Activated CD8-positive, alpha-beta T cell treated with anti-CD3 and anti-CD28 coated beads for 36 hours (primary cell): ENCODE measurements at places on chromosomes 6 and 20. TPM values are rescaled to one million over a fixed set of nuclear protein-coding genes. Genes with fewer than 3 reads are reported as not detected.

Gene VSTM2L
- total RNA-seq, result not detected

Gene KCNK5
- 25.0 TPM for total RNA-seq

Gene DPM1
- total RNA-seq, result 66.6 TPM

Gene FBXO5
- total RNA-seq, result 44.0 TPM

Gene ETV7
- total RNA-seq, result 0.51 TPM

DNA sequence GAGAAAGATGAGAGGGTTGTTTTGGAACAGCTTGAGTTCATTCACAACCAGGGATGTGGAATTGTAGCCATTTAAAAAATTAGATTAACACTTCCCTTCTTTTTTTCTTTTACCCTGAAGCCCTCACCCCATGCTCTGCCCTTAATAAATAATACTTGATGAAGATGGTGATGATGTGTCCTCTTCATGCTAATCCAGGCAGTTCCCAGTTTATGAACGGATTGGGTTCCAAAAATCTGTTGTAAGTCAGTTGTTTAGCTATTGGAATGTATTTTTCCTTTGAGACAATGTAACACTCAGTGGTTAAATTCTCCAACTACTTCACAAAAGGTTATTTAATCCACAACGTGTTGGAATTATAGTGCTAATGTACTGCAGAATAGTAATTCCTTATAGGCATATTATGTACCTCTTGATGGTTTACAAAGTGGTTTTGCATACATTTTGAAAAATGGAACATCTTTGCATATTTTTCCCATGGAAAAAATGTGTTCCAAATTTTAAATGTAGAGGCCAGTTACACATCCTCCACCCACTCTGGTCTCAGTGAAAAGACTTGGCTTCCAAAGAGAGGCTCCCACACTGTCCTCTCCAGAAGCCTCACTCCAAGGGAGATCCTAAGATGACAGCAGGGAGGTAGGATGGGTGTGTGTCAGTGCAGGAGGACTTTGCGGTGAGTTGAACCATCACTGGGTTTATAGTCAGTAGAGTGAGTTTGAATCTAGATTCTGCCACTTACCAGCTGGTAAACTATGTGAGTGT, 45.8 kb upstream of the CEP162 start:
- no peaks in the 10 kb centered on the region for H3K4me1 ChIP-seq
- H3K27me3 ChIP-seq, result peaks cover 18% of the 10 kb centered on the region
- no peak overlapping the region for H3K27ac ChIP-seq
- no peak for DNase-seq
- no peak overlapping the region for H3K4me3 ChIP-seq
- H3K36me3 ChIP-seq, result no peaks in the 10 kb centered on the region

DNA sequence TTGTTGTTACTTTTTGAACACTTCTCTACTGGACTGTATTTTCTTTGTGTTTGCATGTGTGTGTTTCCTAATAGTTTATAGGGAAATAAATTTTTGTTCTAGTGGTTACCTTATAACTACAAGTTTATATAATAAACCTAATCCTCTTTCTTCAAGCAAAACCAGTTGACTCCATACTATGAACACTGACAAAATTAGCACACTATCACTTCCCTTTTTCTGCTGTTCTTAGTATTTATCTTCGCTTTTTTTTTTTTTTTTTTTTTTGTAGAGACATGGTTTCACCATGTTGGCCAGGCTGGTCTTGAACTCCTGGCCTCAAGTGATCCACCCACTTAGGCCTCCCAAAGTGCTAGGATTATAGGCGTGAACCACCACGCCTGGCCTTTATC, 25.0 kb upstream of the C6orf62 start:
- no peak for DNase-seq
- no peak overlapping the region for H3K4me3 ChIP-seq
- H3K36me3 ChIP-seq, result no peaks in the 10 kb centered on the region
- peaks cover 21% of the 10 kb centered on the region for H3K4me1 ChIP-seq
- peak overlapping the region; percentile 84 for H3K27ac ChIP-seq

- H3K36me3 ChIP-seq, result no peaks in the 10 kb centered on the region
- no peaks in the 10 kb centered on the region for H3K27me3 ChIP-seq
- no peak overlapping the region for H3K4me3 ChIP-seq
Measured at GRCh38 chr6:120447605-120448004, 886.7 kb downstream of the TBC1D32 start.

- H3K36me3 ChIP-seq, result no peaks in the 10 kb centered on the region
- no peak overlapping the region for H3K27ac ChIP-seq
- no peak for DNase-seq
- no peaks in the 10 kb centered on the region for H3K27me3 ChIP-seq
Measured at GRCh38 chr6:39938773-39939654, 4.8 kb upstream of the MOCS1 start.

DNA sequence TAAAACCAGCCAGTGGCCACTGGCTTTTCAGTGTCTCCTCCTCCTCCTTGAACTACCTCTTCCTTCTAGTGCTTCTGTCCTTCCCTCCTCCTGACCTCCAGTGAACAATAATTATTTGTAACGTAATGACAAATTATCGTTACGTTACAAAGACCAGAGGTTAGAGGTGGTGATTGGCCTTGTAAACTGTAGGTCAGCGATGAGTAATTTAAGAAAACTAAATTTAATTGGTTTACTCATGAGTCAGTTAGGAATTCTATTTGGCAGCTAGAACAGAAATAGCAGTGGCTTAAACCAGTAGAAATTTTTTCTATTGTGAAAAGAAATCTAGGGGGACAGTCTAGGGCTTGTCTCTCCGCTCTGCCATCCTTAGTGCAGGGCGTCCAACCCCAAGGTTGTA, 38.8 kb downstream of the PPARD start:
- H3K4me1 ChIP-seq, result peaks cover 30% of the 10 kb centered on the region
- H3K27ac ChIP-seq, result no peak overlapping the region
- peaks cover 18% of the 10 kb centered on the region for H3K36me3 ChIP-seq
- H3K4me3 ChIP-seq, result no peak overlapping the region
- DNase-seq, result no peak
- no peaks in the 10 kb centered on the region for H3K27me3 ChIP-seq

GRCh38 chr6:98529364-98529763, 305.0 kb upstream of the POU3F2 start:
- no peak for DNase-seq
- H3K4me1 ChIP-seq, result no peaks in the 10 kb centered on the region
- H3K36me3 ChIP-seq, result no peaks in the 10 kb centered on the region
- no peak overlapping the region for H3K27ac ChIP-seq

DNA sequence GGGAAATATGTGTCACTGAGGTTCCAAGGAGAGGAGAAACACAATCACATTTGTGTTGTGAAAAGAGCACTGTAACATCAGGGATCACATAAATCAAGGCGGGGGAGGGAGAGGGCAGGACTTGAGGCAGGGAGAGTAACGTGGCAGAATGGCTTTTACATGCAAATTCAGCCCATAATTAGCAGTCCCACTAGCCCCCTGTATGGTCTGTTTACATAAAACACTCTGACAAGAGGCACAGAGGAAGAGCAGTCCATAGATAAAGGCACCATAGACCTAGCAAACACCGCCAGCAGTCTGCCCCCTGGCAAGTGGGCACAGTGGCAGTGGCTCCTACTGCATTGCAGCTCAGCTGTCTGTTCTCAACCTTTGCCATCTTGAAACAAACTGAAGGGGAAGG, 82.7 kb downstream of the LYRM2 start:
- H3K4me3 ChIP-seq, result no peak overlapping the region
- no peaks in the 10 kb centered on the region for H3K4me1 ChIP-seq
- no peaks in the 10 kb centered on the region for H3K36me3 ChIP-seq
- no peak overlapping the region for H3K27ac ChIP-seq
- H3K27me3 ChIP-seq, result no peaks in the 10 kb centered on the region

DNA sequence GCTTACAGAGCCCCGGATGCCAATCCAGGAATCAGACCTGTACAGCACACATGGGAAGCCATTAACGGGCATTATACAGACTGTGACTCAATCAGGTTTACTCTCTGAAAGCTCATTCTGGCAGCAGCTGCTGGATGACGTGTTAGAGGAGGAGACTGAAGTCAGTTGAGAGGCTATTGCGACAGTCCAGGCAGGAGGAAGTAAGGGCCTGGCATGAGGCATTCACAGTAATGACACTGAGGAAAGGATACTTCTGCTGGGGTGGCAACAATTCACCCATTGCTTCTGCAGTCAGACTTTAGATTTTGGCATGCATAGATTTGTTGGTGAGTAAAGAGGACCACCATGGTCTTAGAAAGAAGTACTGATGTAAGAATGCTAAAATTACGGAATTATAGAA, 151.0 kb upstream of the HEY2 start:
- H3K4me3 ChIP-seq, result no peak overlapping the region
- H3K36me3 ChIP-seq, result no peaks in the 10 kb centered on the region
- no peak overlapping the region for H3K27ac ChIP-seq
- no peaks in the 10 kb centered on the region for H3K4me1 ChIP-seq
- DNase-seq, result no peak

GRCh38 chr6:106609699-106610098, 19.6 kb downstream of the RTN4IP1 start:
- H3K27me3 ChIP-seq, result no peaks in the 10 kb centered on the region
- no peak overlapping the region for H3K4me3 ChIP-seq
- H3K27ac ChIP-seq, result no peak overlapping the region
- peaks cover 14% of the 10 kb centered on the region for H3K4me1 ChIP-seq

- no peaks in the 10 kb centered on the region for H3K36me3 ChIP-seq
- DNase-seq, result peak; percentile 7
- peaks cover 2% of the 10 kb centered on the region for H3K27me3 ChIP-seq
- H3K27ac ChIP-seq, result no peak overlapping the region
- H3K4me3 ChIP-seq, result no peak overlapping the region
Measured at GRCh38 chr6:131688286-131688685, 12.9 kb downstream of the OR2A4 start.

- peak; percentile 61 for DNase-seq
- peaks cover 9% of the 10 kb centered on the region for H3K27me3 ChIP-seq
- H3K4me1 ChIP-seq, result no peaks in the 10 kb centered on the region
- H3K27ac ChIP-seq, result no peak overlapping the region
- no peak overlapping the region for H3K4me3 ChIP-seq
Measured at GRCh38 chr6:87436435-87436834, 28.7 kb downstream of the CFAP206 start.

GRCh38 chr6:31114970-31115849, 610 bp downstream of the PSORS1C1 start:
- H3K27me3 ChIP-seq, result no peaks in the 10 kb centered on the region
- no peak overlapping the region for H3K4me3 ChIP-seq
- DNase-seq, result no peak

DNA sequence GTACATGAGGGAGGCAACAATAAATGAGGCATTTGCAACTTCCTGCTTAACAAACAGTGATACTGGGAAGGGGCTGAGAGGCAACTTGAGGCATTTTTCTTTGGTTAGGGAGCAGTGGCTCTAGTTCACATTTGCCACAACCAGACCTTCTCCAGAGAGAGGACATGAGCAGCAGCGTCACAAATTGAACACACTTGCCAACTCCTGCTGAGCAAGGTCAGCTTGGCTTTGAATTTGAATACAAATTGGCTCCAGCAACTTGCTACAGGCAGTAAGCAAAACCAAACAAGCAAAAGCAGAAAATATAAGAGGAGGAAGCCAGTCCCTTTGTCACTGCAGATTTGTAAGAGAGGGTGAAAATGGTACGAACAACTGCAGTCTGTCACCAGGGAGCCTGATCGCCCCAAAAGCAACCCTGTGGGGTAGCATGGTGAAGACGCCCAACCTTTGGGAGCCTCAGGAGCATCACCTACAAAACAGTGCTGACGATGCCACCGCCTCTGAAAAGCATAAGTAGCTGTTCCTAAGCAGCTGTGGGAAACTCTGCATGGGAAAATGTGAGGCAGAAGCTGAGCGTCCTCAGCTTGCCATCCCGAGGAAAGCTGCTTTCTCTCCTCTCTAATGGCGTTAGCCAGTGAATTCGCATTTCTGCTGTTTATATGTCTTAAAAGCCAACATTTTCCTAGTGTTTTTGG, 378.7 kb downstream of the RNGTT start:
- no peaks in the 10 kb centered on the region for H3K4me1 ChIP-seq

DNA sequence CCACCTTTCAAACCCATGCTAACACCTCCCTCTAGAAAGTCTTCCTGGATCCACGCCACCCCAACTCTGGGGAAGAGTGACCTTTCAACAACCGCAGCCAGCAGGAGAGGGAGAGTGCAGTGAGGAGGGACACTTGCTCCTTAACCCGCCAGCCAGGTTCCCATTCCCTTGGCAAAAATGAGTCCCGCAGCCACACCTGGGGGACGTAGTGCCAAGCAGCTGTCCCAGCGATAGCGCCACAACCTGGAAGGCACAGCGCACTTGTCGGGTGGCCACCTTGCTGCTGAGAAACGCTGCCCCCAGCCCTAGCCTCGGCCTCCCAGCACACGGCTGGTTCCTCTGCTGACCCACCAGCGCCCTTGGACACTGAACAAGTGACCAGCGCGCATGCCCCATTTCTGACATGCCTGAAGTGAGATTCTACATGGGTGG, 119.3 kb downstream of the JPH2 start:
- no peaks in the 10 kb centered on the region for H3K36me3 ChIP-seq
- peak overlapping the region; percentile 92 for H3K27ac ChIP-seq
- no peak overlapping the region for H3K4me3 ChIP-seq
- H3K4me1 ChIP-seq, result peaks cover 50% of the 10 kb centered on the region
- no peak for DNase-seq
- H3K27me3 ChIP-seq, result peaks cover 2% of the 10 kb centered on the region

DNA sequence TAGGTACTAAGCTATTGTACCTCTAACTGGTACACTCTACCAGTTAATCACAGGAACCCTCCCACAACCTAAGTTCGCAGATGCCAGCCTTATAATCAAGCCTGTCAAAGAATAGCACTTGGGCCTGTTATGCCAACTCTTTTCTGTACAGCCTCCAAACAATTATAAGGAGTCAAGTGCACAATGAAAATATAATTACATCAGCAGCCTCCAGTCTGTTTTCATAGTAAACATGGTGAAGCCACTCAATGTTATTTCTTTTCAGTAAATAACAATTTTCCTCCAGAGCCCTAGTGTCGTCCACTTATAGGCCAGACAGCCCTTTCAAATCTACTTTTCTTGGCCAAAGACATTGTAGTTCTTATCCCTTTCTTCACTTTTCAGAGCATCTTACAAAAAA, 82.7 kb upstream of the CARMIL1 start:
- H3K4me1 ChIP-seq, result peaks cover 2% of the 10 kb centered on the region
- peaks cover 7% of the 10 kb centered on the region for H3K27me3 ChIP-seq
- no peaks in the 10 kb centered on the region for H3K36me3 ChIP-seq
- H3K4me3 ChIP-seq, result no peak overlapping the region

DNA sequence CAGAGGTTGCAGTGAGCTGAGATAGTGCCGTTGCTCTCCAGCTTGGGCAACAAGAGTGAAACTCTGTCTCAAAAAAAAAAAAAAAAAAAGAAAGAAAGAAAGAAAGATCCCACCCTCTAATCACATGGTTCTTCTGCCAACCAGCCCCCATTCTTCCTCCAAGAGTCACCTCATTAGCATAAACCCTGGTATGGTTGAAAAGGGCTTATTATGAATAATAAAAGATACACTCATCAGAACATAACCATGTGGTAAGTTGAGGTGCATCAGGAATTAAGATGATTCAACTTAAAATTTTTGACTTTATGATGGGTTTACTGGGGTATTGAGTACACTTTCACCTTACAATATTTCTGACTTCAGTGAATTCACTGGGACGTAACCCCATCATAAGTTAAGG, 793 bp upstream of the TRIM40 start:
- peaks cover 52% of the 10 kb centered on the region for H3K27me3 ChIP-seq
- H3K4me3 ChIP-seq, result no peak overlapping the region
- H3K36me3 ChIP-seq, result no peaks in the 10 kb centered on the region

GRCh38 chr20:49854190-49854875, 41.7 kb downstream of the SLC9A8 start:
- no peaks in the 10 kb centered on the region for H3K27me3 ChIP-seq
- no peak overlapping the region for H3K4me3 ChIP-seq
- DNase-seq, result no peak
- H3K27ac ChIP-seq, result no peak overlapping the region
- peaks cover 20% of the 10 kb centered on the region for H3K36me3 ChIP-seq
- no peaks in the 10 kb centered on the region for H3K4me1 ChIP-seq
